ENCODE measurements at places on chromosomes 11 and 22.
A peak's percentile ranks its signal among the peaks of the same experiment; 100 is the strongest.

- DNase-seq = no peak
Measured at GRCh38 chr11:34251589-34251980, 106.2 kb downstream of the ABTB2 start.

DNA sequence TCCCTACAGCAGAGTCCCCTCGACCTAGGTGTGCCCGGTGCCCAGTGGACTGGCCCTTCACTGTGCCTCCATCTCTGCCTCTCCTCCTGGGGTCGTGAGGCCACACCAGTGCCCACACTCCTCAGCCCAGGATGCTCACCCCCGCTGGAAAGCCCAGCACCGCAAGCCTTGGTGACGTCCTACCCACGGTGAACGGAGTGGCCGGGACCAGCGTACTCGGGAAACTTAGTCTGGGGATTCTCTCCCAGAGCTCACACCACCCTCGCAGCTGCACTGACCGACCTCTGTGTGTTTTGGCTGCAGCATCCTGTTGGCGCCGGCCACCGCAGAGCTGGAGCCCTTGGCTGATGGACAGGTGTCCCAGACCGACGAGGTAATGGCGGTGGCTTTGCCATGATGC, 35.5 kb upstream of the KRTAP5-7 start:
- no peak for DNase-seq

DNA sequence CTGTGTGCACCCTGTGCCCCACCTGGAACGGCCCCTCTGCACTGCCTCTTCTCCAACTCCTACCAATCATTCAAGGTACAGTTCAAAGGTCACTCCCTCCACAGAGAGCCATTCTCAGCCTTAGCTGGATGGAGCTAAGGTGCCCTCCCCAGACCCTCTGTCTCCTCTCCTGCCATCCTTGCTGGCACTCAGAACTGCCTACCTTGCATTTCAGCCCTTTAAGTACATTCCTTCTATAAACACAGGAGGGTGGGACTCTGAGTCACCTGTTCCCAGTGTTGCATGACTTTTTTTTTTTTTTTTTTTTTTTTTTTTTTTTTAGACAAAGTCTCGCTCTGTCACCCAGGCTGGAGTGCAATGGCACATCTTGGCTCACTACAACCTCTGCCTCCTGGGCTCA, 8.6 kb downstream of the TTLL1 start:
- no peak for DNase-seq

DNA sequence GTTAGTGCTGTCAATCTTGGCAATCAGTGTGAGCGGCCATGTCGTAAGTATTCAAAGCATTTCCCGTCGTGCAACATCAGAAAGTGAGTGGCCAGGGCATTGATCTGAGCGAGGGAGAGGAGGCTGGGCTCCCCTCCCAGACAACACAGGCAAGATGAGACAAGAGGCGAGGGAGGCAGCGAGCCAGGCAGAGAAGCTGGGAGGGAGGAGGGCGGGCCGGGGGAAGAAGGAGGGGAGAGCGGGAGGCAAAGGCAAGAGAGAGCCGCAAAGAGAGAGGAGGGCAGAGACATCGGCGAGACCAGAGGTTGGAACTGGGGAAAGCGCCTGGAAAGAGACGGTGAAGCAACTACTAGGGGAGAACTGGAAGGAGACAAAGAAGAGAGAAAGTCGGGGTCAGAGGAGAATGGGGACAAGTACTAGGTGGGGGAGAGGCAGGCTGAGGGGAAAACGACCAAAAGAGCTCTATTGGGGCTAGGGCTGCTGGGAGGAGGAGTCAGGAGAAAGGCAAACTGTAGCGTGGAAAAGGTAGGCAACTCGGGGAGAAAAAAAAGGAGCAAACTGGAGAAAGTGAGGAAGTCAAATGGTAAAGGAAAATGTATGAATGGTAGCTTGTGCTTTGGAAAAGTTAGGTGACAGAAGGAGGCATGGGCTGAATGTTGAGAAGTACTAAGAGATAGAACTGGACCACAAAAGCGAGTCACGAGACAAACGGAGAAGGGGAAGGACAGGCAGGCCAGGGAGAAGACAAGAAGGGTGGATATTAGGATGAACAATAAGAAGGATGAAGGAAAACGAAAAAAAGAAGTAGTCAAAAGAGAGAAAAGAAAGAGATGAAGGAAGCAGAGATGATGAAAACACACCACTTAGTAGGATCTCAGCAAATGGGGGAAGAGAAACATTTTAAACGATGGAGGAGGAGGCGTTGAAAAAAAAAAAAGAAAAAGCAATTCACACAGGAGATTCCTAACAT, 130.5 kb upstream of the C11orf58 start:
- DNase-seq = no peak

- DNase-seq = no peak
Measured at GRCh38 chr11:117217141-117218084, 14.5 kb downstream of the PCSK7 start.

DNA sequence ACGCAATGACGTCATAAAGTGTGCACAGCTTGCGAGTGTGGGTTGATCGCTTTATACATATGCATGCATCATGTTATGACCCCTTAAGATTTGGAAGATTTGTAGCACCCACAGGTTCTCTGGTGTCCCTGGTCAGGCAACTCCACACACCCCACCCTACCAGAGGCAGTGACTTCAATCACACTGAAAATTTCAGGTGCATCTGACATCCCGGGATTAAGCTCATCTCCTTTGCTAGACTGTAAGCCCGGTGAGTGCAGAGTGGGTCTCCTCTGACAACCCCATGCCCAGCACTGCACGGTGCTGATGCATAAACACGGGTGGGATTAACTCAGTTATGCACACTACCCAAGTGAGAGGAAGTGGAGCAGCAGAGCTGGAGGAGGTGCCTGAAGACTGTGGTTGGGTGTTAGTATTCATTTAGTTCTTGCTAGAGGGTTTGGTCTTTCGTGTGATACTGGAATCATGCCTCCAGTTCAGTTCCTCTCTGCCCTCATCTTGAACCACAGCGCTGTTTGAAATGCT, 6.5 kb downstream of the ARSA start:
- no peak for DNase-seq

DNA sequence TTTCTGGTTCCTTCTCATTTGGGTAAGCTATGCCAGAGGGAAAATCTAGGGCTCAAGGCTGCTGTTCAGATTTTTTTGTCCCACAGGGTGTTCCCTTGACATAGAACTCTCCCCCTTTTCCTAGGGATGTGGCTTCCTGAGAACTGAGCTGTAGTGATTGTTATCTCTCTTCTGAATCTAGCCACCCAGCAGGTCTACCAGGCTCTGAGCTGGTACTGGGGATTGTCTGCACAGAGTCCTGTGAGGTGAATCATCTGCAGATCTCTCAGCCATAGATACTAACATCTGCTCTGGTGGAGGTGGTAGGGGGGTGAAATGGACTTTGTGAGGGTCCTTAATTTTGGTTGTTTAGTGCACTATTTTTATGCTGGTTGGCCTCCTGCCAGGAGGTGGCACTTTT, 167.3 kb upstream of the PGR start:
- no peak for DNase-seq

- no peak for DNase-seq
Measured at GRCh38 chr11:114277637-114278341, 18.4 kb upstream of the NNMT start.

DNA sequence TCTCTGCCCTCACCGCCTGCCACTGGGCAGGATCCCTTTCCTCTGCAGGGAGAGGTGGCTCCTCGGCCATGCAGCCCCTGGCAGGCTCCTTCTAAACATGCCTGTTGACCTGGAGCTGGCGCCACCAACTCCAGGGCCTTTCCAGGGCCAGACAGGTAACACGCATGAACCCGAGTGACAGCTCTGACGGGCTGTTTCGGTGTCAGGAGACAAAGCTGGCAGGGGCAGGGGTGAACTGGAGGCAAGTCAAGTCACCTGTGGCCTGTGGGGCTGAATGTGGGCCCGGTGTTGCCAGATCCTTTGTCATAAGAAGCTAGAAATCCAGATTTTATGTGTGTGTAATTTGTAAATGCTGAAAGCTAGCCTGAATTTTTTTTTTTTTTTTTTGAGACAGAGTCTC, 11.3 kb downstream of the C22orf23 start:
- no peak for DNase-seq

DNA sequence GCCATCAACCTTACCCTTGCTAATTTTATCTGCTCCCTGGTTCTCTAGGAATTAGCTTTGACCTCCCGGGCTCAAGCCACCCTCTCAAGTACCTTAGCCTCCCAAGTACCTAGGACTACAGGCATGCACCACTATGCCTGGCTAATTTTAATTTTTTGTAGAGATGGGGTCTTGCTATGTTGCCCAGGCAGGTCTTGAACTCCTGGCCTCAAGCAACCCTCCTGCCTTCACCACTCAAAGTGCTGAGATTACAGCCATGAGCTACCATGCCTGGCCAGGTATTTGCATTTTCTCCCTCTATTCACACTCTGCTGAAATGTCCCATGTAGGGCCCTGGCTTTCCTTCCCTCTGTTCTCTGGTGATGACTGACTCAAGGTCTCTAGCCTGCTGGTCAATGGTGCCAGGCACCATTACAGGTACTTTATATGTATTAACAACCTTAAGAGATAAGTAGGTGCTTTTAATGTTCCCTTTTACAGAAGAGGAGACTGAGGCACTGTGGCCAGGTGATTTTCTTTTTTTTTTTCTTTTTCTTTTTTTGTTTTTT, 8.5 kb upstream of the WDR74 start:
- DNase-seq = no peak

GRCh38 chr22:50169181-50169759, 1.3 kb upstream of the PANX2 start:
- DNase-seq = no peak

DNA sequence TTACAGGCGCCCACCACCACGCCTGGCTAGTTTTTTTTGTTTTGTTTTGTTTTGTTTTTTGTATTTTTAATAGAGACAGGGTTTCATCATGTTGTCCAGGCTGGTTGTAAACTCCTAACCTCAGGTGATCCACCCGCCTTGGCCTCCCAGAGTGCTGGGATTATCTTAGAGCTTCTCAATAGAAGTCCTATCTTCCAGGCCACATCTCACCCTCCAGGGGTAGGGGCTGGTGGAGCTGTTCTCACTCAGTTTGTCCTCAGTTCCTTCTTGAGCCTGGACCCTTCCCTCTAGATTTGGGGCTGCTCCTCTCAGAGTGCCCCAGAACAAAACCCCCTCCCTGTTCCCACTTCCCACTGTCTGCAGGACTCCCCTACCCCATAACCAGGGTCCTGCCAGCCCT, 31.3 kb downstream of the BCR start:
- no peak for DNase-seq

DNA sequence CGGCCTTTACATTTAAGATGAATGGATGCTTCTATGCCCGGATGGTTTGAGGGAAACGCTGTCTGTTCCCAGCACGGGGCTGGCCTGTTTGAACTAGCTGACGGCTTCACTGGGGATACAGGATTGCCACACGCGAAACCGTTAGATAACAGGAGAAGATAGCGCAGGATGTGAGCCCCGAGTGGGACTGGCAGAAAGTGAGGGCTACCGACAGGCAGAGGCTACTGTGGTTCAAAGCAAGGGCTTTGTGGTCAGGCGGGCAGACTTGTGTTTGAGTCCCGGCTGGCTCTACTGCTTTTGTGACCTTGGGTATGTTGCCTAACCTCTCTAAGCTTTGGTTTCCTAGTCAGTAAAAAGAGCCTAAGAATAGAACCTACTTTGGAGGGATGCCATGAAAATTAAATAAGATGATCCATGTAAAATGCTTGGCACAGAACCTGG, 2.8 kb upstream of the OAF start:
- DNase-seq = no peak

DNA sequence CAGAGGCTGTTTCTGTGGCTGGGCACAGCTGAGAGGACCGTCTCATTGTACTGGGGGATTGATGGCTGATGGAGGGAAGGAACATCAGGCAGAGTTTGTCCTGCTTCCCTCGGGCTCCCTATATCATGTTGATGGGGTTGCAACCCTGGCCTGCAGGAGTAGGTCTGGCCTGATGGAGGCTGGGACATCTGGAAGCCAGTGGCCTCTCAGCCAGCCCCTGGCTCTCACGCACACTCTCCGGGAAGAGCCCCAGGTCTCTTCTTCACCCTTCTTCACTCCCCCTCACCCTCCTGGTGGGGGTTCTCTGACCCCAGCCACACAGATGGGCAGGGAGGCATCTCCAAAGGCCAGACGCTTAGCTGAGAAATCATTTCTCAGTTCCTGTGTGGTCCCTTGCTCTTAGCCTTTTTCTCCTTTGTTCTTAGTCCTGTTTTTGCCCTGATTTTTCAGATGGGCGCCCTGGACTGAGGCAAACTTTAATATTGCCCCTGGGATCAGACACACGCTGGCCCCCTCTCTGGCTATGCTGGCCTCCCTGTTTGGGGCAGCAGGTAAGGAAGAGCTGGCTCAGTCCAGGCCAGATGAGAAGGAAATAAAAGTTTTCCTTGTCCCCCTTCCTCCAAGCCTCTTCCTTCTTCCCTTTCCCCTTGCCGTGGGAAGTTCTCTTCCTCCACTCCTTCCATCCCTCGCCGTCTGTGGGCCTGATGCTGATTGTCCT, 13.9 kb upstream of the ANO1 start:
- DNase-seq = no peak

GRCh38 chr11:97739932-97740800, 1280.6 kb upstream of the CNTN5 start:
- peak; percentile 71 for DNase-seq

- no peak for DNase-seq
Measured at GRCh38 chr22:25389541-25389919, 170.1 kb downstream of the CRYBB2 start.

- no peak for DNase-seq
Measured at GRCh38 chr11:6538945-6539344, 41.9 kb downstream of the DNHD1 start.

- no peak for DNase-seq
Measured at GRCh38 chr11:12682737-12683500, 8.7 kb downstream of the TEAD1 start.

DNA sequence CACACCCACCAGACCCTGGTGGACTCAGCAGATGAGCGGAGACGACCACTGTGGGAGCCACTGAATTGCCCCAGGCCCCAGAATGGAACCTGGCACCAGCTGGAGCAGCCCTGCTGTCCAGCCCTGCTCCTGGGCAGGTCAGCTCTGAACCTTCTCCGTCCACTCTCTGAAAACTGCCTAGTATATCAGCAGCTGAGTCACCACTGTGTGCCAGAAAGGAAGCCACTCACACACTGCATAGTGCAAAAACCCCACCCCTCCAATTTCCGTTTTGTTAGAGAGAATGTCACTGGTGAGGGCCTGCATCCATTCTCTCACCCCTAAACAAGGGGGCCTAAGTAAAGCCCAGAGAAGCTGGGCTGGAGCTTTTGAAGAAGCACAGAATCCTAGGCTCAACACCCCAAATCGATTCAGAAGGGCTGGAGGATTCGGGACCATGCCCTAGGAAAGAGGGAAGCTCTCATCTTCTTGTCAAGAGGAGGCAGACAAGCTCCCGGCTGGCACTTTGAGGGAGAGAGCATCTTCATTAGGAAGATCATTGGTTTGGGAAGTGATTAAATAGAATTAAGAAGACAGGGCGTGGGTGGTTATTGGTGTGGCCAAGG, 44.5 kb downstream of the GALNT18 start:
- DNase-seq = no peak

DNA sequence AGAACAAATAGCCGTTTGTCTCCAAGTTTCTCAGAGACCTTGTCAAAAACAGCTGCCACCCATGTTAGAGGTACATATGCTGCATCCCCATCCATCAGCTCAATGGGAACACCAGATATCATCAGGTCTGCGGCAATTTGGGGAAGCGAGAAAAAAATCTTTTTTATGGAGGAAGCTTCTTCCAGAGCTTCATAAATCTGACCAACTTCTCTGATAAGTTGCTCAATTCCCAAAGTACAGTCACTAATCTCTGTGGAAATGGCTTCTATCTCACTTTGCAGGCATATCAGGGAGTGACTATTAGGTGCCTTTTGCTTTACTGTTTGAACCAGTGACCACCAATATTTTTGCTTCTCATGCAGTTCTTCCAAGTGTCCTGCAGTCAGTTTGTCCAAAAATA, 34.3 kb upstream of the MRPL17 start:
- DNase-seq = no peak

- no peak for DNase-seq
Measured at GRCh38 chr11:48017831-48018527, 37.6 kb downstream of the PTPRJ start.

GRCh38 chr11:15905366-15906104, 450.8 kb downstream of the SOX6 start:
- no peak for DNase-seq
